ENCODE measurements at places on chromosomes 1 and 21.

DNA sequence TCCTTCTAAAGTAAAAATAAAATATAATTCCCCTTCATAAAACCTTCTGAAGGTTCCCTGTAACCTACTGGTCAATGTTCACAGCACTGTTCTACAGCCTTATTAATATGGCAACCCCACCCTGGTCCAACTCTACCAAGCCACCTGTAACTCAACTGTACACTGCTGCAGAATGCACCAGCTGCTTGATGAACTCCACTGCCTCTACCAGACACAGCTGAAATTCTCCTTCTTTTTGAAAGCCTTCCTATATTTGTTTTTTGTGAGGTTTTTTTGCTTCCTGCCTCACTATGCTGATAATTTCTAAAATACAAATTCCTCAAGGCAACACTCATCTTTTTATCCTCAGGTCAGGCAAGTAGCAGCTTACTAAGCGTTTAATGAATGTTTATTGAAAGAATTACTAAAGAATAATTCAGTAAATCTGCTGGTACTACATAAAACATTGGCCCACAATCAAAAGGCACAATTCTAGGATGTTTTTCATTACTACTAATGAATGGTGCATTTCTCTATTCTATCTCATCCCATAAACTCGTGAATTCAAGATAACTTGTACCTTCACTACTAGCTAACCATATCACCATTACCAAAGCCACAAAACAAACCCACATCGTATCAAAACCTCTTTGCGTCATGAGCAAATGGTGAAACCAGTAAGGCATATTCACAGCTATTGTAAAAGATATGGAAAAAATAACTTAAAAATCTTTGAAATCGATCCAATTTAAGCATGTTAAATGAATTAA, 2.4 kb downstream of the SSX2IP start:
- DNase-seq = no peak

DNA sequence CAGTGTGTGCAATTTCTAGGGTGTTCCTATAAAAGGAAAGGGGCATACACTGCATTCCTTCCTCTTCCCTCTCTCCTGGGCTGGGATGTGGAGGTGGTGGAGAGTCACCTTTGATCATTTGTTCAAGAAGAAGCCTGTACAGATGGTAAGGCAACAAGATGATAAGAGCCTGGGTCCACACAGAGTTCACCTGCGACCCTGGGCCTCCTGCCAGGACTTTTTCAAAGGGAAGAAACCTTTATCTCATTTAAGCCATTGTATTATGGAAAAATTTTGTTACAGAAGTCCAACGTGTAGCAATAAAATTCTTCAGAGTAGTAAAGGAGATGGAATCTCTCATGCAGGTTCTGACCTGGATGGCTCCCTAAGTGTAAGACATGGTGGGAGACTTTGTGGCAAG, 189.1 kb downstream of the MIS18A start:
- no peak for DNase-seq

DNA sequence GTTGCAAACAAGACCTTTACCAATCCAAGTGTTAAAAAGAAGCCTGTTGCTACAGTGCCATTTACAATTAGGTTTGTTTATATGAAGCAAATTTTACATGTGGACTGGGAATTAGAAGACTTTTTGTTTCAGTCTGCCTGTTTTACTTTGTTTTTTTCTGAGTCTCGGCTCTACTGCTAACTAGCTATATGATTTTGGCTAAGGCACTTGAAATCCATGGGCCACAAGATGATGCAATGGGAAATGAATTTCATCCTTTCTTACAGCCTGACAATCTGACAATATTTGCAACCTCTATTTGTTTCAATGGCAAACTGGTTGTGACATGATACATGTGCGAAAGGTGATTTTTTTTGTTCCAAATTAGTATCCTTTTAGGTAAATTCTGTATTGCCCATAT, 3.7 kb upstream of the PEX11B start:
- no peak for DNase-seq

DNA sequence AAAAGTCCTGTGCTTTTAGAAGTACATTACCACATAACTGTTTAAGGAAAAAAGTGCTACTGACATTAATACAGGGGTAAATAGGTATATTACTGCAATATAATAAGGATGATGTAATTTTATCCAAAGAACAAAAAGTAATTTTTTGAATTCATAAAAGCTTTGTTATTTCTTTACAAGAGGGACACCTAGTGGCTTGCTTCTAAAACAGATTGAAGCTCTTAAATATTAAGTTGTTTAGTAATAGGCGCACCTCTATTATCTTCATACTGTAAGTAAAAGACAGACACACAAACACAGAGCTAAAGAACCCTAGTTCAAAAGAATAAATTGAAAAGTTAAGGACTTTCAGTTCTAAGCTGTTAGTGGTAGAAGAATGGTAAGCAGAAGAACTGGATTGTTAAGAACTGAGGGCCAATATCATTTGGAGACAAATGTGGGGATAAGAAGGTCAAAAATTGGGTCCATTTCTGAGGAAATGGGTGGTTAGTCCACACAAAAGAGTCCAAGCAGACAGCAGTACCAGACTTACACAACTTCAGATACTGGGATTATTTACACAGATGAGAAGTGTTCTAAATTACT, 15.4 kb downstream of the ZNHIT6 start:
- no peak for DNase-seq

Data from HuH-7 (cell line).